ENCODE measurements at places on chromosomes 4 and X.

DNA sequence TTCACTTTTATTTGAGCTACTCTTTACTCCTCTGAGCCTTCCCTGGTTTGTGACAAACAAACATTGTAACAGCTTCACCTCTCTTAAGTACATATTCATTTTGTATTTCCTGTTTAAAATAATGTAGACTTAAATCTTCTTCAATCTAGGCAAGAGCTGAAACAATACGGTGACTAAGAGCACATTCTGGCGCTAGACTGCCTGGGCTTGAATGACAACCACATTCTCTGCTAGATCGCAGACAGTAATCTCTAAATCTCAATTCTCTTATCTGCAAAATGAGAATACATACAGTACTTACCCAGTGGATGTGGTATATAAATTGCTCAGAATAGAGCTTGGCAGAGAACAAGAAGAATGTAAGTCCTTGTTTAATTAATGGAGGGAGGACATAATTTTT lies 144.8 kb downstream of the ARAP2 start:
- DNase-seq = no peak

GRCh38 chr4:112183252-112183651 lies 38.0 kb downstream of the FAM241A start:
- DNase-seq = no peak

GRCh38 chr4:17562157-17562556 lies 14.8 kb upstream of the LAP3 start:
- no peak for DNase-seq

- DNase-seq = no peak
These were observed 22.0 kb upstream of the STK26 start for GRCh38 chrX:132001127-132001526.

DNA sequence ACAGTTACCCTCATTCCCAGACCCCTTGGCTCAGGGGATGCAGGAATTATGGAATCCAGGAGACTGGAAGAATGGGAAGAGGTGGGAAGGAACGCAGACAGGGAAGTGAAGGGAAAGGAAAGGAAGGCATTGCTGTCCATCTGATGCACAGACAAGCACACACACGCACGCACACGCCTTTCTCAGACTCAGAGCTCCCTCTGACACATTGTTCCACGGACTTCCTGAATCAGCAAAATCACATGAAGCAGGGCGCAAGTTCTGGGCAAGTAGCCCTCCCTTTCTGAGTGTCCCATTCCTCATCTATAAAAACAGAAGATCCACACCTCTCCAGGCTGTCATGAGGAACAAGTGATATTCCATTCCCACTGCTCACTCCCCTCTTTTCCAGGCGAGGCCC lies 13.2 kb downstream of the IQSEC2 start:
- DNase-seq = no peak

GRCh38 chrX:77444545-77444944 lies 2.6 kb upstream of the FGF16 start:
- no peak for DNase-seq

DNA sequence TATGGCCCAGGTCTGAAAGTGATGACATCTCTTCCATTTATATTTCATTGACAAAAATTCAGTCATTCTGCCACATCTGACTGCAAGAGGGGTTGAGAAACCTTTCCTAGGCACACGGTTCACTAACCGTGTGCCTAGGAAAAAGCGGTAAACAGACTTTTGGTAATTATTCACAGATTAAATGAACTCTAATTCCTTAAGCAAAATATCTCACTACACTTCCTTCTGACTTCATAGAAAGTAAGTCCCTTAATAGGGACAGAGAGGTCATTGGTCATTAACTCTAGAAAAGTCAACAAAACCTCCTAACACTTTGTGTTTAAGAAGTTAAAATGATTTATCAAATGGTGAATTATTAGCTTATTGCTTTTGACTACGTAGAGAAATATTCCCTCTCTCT lies 205.1 kb downstream of the PDHA2 start:
- DNase-seq = no peak

- no peak for DNase-seq
These were observed 16.8 kb downstream of the PNMA6E start for GRCh38 chrX:153384390-153384789.

DNA sequence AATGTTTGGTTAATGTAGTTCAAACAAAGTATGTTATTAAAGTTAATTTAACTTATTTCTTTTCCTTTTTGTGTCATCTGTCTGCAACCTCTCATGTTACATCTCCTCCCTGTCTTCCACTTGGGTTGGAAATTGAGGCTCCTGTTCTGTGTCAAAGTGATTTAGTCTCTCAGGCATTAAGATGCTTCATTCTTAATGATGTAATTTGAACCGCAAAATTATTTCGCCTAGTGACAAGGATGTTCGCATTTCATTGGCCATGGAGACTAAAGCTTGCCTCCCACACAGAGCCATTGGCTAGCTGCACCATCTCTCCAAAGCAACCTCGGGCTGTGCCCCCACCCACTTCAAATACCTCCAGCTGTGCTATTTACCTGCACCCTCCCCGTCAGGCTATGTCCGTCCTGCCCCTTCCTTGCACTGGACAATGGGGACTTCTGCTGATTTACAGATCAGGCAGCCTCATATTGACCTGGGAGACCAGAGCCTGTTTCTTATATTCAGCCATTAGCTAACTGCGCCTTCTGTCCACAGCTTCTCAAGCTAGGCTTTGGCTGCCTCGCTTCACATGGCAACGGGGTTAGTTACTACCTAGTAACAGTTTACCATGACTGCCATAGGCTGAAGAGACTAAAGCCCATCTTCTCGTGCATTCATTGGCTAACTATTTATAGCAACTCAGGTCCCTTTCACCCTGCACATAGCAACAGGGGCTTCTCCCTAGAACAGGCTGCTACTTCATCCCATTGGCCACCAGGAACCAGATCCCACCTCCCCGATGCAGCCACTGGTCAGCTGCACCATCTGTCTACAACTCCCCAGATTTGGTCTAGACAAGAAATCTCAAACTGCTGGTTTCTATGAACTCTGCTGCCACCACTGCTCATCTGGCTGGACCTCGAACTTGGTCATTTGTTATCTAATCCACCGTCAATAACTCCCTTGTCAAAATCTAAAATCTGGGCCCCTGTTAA lies 8.6 kb upstream of the ZNF157 start:
- peak; percentile 77 for DNase-seq

GRCh38 chr4:90536408-90536807 lies 409.2 kb downstream of the CCSER1 start:
- DNase-seq = no peak

- DNase-seq = no peak
These were observed 4.8 kb downstream of the PPP2R2C start for GRCh38 chr4:6467600-6467999.

DNA sequence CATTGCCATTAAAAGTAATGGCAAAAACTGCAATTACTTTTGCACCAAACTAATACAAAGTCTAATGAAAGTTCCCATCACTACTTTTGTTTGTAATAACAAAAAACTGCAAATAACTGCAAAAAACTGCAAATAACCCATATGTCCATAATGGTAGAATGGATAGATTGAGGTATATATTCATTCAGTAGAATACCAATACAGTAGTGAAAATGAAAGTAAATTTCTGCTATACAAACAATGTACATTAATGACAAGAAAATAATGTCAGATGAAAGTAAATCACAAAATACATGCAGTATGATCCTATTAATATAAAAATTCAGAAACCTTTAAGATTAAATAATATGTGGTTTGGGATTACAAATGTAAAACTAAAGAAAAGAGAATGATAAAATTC lies 41.3 kb upstream of the CEP135 start:
- no peak for DNase-seq

- DNase-seq = no peak
These were observed 99.1 kb downstream of the AFF1 start for GRCh38 chr4:87033902-87034301.

DNA sequence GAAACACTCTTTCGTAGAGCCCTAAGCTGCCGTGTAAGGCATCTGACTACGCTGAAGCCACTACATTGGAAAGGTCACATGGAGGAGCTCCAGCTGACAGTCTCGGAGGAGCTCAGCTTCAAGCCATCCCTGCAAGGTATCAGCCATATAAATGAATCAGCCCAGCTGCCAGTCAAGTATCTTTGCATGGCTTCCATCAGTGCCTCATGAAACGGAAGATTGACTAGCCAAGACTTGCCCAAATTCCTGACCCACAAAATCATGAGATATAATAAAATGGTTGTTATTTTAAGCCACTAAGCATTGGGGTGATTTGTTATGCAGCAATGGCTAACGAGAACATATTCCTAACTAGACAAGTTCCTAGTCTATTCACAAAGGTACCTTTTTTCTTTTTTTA lies 104.1 kb upstream of the SCOC start:
- DNase-seq = no peak

DNA sequence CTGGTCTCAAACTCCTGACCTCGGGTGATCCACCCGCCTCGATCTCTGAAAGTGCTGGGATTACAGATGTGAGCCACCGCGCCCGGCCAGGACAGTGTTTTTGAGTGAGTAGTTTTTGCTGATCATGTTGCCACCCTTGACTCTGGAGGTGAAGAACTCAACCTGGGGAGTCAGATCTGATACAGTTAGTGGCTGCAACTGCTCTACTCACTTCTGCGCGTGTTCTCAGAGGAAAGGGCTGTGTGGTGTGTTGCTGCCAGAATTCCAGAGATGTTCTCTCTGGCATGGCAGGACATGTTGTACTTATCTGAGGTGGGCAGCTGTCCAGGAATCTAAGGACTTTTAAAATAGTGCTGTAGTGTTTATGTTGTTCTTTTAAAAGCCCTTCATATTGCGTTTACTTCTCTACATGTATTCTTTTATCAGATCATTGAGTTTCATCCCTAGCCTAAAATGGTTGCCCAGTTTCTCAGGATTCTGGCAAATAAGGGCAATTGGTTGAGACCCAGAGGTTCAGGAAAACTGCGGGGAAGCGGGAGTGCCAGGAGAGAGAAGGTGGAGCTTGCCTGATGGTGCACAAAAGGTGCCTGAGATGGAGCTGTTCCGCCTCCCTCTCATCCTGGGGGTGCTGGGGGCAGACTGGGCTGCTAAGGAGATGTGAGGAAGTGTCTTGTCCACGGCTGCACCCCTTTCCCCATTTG lies 97.7 kb downstream of the ARHGAP10 start:
- DNase-seq = no peak

GRCh38 chr4:102817021-102817605 lies 10.2 kb downstream of the UBE2D3 start:
- no peak for DNase-seq

DNA sequence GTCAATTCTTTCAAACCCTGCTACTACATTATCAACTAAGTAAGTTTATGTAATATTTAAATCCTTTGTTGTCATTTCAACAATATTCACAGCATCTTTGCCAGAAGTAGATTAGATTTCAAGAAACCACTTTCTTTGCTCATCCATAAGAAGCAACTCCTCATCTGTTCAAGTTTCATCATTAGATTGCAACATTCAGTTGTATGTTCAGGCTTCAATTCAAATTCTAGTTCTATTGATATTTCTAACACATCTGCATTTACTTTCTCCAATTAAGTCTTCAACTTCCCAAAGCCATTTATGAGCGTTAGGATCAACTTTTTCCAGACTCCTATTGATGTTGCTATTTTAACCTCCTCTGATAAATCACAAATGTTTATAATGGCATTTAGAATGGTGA lies 66.1 kb downstream of the BMP3 start:
- no peak for DNase-seq

GRCh38 chr4:174358410-174358809 lies 74.7 kb downstream of the CEP44 start:
- no peak for DNase-seq

GRCh38 chr4:124635331-124635730 lies 77.2 kb downstream of the ANKRD50 start:
- DNase-seq = no peak

- no peak for DNase-seq
These were observed 78.9 kb downstream of the IL21 start for GRCh38 chr4:122541996-122542395.

DNA sequence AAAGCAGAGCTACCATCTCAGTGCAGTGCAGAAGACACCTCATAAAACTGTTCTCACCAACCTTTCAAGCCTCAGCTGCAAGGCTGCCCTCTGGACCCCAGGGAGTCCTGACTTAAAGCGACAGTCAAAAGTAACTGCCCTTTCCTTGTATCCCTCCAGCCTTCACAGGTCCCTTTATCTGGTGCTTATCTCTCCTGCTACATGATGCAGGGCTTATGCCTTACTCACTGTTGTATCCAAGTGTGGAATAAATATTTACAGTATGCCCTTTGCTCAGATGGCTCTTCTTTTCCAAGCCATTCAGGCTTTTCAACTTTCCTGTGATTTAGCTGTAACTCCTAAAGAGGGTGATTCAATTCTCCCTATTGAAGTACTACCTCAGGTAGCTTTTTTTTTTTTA lies 92.6 kb downstream of the KDR start:
- no peak for DNase-seq

DNA sequence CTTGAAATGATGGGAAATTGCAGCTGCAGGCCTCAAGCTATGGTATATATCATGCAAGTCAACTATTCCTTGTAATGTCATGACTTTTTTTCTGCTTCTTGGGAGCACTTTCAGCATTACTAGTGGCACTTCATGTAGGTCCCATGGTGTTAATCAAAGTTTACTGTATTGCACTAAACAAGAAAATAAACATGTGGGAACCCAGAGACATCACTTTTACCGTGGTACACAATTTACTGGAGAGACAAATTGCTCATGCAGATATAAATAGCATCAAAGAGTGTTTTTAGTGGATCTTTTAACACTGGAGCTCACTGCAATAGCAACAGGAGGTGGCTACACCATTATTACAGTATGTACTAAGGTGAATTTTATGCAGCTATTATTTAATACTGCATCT lies 79.2 kb downstream of the UNC5C start:
- no peak for DNase-seq

DNA sequence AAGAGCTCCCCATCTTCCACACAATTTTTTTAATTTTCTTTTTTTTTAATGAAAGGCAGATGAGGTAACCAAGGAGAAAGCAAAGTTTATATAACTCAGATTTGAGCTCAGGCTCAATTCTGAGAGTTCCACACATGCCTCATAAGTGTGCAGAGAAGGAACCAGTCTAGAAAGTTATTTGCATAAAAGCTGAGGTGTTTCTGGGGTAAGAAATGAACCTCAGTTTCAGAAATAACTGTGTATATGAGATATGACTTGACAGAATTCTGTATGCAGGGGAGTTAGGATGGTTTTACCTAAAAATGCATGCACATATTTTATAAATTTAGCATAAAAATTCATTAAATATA lies 51.3 kb downstream of the DTHD1 start:
- no peak for DNase-seq

GRCh38 chr4:114163051-114163450 lies 183.6 kb upstream of the ARSJ start:
- DNase-seq = no peak

All from nucleus accumbens (tissue), 56 donors.